Suprapubic skin (tissue), 4 donors: ENCODE measurements at places on chromosomes 1 and 21. TPM values are rescaled to one million over a fixed set of nuclear protein-coding genes. Genes with fewer than 3 reads are reported as not detected.

DNA sequence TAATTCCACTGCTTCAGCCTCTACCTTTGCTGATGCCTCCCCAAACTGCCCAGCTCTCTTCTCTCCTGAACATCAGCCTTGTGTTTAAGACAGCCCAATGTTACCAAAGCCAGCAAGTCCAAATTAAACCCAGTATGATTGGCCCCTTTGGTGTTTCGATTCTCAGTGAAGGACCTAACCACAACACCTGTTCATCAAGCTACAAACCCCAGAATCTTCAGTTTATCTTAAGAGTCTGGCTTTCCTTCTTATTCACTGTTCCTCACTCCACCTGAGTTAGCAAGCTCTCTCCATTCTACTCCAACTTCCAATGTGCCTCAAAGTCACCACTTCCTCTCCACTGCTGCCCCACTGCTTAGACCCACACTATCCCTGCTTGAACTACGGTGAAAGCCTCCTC, 25.5 kb upstream of the ITPKB start:
- H3K4me3 ChIP-seq: no peak overlapping the region
- no peaks in the 10 kb centered on the region for H3K4me1 ChIP-seq
- no peak for DNase-seq
- H3K27me3 ChIP-seq: no peaks in the 10 kb centered on the region

DNA sequence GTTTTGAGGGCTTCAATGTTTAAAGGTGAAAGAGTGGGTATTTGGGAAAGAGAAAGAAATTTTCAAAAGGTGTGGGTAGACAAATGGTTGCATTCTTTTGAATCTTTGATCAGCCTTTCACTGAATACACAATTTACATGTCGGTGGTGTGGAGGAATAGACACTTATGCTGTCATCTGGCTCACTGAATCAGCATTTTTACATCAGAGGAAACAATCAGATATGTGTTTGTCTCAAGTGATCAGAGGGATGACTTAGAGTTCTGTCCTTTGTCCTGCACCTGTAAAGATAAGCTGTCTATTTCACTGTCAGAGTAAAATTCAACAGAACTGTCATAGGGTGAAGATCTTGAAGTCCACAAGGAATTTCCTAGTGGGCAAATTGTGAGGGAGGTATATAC, 170.9 kb upstream of the USP25 start:
- no peak overlapping the region for H3K4me3 ChIP-seq
- H3K36me3 ChIP-seq: no peaks in the 10 kb centered on the region

DNA sequence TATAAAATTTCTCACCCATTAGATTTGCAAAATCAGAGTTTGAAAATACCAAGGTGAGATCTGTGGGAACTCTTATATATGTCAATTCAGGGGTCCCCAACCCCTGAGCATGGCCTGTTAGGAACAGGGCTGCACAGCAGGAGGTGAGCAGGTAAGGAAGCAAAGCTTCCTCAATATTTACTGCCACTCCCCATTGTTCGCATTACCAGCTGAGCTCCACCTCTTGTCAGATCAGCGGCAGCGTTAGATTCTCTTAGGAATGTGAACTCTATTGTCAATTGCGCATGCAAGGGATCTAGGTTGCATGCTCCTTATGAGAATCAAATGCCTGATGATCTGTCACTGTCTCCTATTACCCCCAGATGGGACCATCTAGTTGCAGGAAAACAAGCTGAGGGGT, 376.6 kb downstream of the LMO4 start:
- no peak for DNase-seq
- H3K27me3 ChIP-seq: no peaks in the 10 kb centered on the region
- H3K27ac ChIP-seq: no peak overlapping the region
- no peak overlapping the region for H3K4me3 ChIP-seq
- no peaks in the 10 kb centered on the region for H3K36me3 ChIP-seq

- no peaks in the 10 kb centered on the region for H3K36me3 ChIP-seq
- no peak for DNase-seq
- no peaks in the 10 kb centered on the region for H3K27me3 ChIP-seq
- H3K4me1 ChIP-seq: peaks cover 12% of the 10 kb centered on the region
Observed at GRCh38 chr21:31992391-31992790, 119.6 kb downstream of the HUNK start.

Gene TMEM82
- total RNA-seq: not detected

DNA sequence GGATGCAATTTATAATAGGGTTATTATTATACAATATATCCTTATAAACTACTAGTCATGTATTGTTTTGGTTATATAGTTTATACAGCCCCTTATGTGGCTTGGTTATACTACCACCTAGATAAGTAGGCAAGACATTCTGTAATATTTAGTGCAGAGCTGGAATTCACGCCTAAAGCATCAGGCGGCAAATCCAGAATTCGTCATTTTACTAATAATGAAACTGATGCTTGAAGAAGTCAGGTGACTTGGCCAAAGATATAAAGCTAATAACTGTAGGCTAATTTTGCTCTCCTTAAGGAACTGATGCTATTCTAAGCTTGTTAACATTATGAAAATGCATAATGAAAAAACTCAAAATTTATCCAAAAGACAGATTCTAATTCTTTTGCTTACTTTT, 10.8 kb downstream of the NSL1 start:
- no peaks in the 10 kb centered on the region for H3K27me3 ChIP-seq
- H3K4me3 ChIP-seq: no peak overlapping the region
- DNase-seq: no peak

Gene OR6N2
- total RNA-seq: not detected

GRCh38 chr1:220219865-220220698, 52.2 kb downstream of the RAB3GAP2 start:
- H3K27me3 ChIP-seq: no peaks in the 10 kb centered on the region
- no peaks in the 10 kb centered on the region for H3K36me3 ChIP-seq
- H3K27ac ChIP-seq: no peak overlapping the region
- DNase-seq: no peak
- no peak overlapping the region for H3K4me3 ChIP-seq

DNA sequence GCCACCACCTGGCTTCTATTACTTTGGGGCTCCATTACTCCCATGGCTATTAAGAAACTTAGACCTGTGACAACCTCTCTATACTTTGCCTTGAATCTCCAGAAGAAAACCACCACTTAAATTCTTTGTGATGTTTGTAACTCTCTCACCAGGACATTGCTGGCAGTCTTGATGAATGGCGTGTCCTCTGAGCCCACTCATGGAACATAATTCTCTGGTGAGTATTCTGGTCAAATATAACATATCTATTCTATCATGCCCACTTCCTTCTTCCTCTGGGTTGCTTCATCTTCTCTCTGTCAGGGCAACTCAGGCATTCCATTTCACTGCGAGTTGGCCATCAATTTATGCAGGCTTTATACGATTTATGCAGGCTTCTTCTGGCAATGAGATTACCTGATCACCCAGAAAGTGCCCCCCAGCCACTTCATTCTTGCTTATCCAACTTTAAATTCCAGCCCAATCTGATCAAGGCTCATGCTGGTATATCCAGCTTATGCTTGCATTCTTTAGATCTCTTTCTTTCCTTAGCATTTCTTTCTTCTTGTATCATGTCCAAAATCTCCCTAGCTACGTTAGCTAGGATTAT, 112.0 kb upstream of the CHRM3 start:
- no peaks in the 10 kb centered on the region for H3K4me1 ChIP-seq
- H3K4me3 ChIP-seq: no peak overlapping the region
- no peaks in the 10 kb centered on the region for H3K36me3 ChIP-seq
- no peak for DNase-seq

Gene DYNLT5
- total RNA-seq: not detected

Gene OLFM3
- not detected for total RNA-seq

Gene FCAMR
- not detected for total RNA-seq

- H3K4me1 ChIP-seq: no peaks in the 10 kb centered on the region
- H3K27me3 ChIP-seq: no peaks in the 10 kb centered on the region
- H3K36me3 ChIP-seq: no peaks in the 10 kb centered on the region
- DNase-seq: no peak
Observed at GRCh38 chr1:1100296-1100695, 15.6 kb downstream of the C1orf159 start.

DNA sequence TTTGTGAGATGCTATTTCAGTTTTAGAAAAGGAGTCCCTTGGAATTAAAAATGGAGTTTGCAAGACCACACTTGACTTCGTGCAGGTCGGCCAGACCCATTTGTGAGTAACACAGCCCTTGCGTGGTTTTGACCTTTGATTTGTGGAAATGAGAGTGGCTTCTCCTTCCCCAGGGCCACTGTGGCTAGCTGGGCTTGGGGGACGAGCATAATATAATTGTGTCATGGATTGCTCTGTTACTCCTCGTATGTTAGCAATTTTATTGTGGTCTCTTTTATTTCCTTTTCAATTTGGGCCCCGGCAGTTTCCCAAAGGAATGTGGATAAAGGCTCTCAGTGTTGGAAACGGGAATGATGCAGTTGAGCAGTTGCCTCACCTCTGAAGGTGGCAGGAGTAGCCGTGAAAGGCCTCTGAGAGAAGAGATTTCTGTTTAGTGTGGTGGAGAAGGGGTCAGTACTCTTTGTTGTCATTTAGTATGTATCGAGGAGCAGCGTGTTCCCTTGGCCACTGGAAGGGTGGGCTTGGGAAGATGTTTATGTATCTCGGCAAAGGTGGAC, 194.6 kb downstream of the PBX1 start:
- no peaks in the 10 kb centered on the region for H3K36me3 ChIP-seq
- peak overlapping the region; percentile 78 for H3K27ac ChIP-seq
- H3K27me3 ChIP-seq: no peaks in the 10 kb centered on the region
- no peak for DNase-seq
- peak overlapping the region; percentile 21 for H3K4me3 ChIP-seq

Gene LCE3D
- total RNA-seq: 27.1 TPM

Gene CCDC30
- 1.3 TPM for total RNA-seq

GRCh38 chr1:227035316-227035715, 95.2 kb downstream of the COQ8A start:
- no peaks in the 10 kb centered on the region for H3K4me1 ChIP-seq
- no peak for DNase-seq
- H3K36me3 ChIP-seq: peaks cover 14% of the 10 kb centered on the region
- H3K27ac ChIP-seq: no peak overlapping the region
- no peak overlapping the region for H3K4me3 ChIP-seq
- H3K27me3 ChIP-seq: no peaks in the 10 kb centered on the region
